Cardiac ventricle fibroblast (primary cell): ENCODE measurements at places on chromosomes 12 and 14. TPM values are rescaled to one million over a fixed set of nuclear protein-coding genes. Genes with fewer than 3 reads are reported as not detected.

The WDHD1 gene
- total RNA-seq: 2.6 and 3.9 TPM in 2 replicates

The IL22 gene
- total RNA-seq: not detected in 2 replicates

The MYH7 gene
- not detected in 2 replicates for total RNA-seq

The CCDC177 gene
- total RNA-seq: 0.20 TPM in 1 of 2 replicates, not detected in the other
